Fibroblast of villous mesenchyme (primary cell): ENCODE measurements at places on chromosomes 3 and 15. TPM values are rescaled to one million over a fixed set of nuclear protein-coding genes. Genes with fewer than 3 reads are reported as not detected.

Gene SPINK8
- total RNA-seq: not detected in 2 replicates

Gene CADPS
- 1.6 TPM in 1 of 2 replicates, not detected in the other for total RNA-seq

Gene SLC22A14
- 0.32 and 0.86 TPM in 2 replicates for total RNA-seq

Gene KCNMB3
- total RNA-seq: 1.3 and 2.2 TPM in 2 replicates

- DNase-seq: no peak
These were observed 31.2 kb downstream of the MAGEF1 start for GRCh38 chr3:184680385-184681345.

GRCh38 chr15:63122002-63122875 is 578 bp downstream of the LACTB start:
- DNase-seq: peak; percentile 87

- no peak for DNase-seq
These were observed 190.7 kb upstream of the NDN start for GRCh38 chr15:23877502-23878412.

DNA sequence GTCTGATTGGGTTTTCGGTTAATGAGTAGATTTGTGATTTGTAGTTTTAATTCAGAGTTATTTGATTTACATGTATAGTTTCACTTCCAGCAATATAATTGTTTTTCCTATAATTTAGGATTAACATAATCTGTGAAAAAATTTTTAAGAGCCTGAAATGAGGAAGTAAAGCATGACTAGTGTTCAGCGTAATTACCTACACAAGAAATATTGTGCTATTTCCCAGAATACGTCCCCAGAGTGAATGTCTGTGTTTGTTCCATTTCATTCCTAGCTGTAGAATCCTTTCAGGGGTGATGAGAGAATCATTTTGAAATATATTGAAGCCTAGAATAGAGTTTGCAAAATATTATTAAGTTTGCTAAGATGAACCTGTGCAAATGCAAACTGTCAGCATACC is 247.1 kb downstream of the BBX start:
- no peak for DNase-seq

GRCh38 chr3:50651445-50651844 is 23.3 kb upstream of the DOCK3 start:
- DNase-seq: no peak

DNA sequence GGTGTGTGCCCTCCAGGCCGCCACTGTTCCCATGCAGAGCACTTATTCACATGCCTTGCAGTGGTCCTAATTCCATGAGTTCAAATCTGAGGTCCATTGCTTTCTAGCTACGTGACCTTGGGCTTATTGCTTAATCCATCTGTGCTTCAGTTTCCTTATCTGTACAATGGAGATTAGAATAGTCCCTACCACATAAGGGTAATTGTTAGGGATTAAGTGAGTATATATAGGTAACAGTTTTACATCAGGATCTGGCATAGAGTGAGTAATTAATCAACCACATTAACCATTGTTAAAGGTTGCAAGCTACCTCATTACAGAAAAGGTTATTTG is 7.6 kb downstream of the CPN2 start:
- DNase-seq: no peak

GRCh38 chr3:36302158-36302509 is 78.2 kb upstream of the STAC start:
- no peak for DNase-seq

- DNase-seq: no peak
These were observed 840.0 kb downstream of the EPHA3 start for GRCh38 chr3:89947337-89947954.

DNA sequence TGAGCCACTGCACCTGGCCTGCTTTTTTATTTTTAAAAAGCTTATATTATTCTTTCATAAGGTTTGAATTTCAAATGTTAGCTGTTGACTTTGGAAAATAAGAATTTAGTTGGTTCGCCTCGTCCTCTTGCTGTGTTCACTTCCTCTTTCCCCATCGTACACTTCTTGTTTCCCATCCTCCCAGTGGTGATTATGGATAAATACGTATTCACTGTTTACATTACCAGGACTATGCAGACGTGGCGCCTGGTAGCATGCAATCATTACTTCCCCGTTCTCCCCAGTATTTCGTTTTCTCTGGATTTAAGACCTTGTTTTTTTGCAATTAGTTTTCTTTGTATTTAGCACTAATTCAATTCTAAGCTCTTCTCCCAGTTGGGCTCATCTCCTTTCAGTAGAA is 70.1 kb downstream of the LMLN start:
- no peak for DNase-seq

- DNase-seq: no peak
These were observed 556.8 kb downstream of the NSUN3 start for GRCh38 chr3:94619643-94620042.

DNA sequence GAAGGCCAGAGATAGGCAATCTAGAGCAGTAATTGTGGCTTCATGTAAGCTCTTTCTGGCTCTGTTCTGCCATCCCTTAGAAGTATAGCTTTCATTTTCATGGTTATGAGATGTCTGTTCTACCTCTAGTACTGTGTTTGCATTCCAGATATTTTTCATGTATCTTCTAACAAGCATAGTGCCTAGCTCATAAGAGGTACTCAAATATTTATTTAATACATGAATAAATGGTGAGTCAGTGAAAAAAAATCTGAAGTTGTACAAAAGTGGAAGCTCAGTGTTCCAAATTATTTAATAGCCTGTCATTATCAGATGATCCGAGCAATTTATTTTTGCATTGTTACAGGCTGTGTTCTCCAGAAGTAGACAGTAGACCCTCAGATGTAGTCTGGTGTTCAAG is 64.3 kb downstream of the OXSM start:
- DNase-seq: peak; percentile 30
